HFFc6 (cell line): ENCODE measurements at places on chromosomes 2 and 18. TPM values are rescaled to one million over a fixed set of nuclear protein-coding genes. Genes with fewer than 3 reads are reported as not detected.

Gene ARHGAP15
- total RNA-seq = not detected in 2 replicates

Gene ZFP36L2
- total RNA-seq = 64.9 and 77.2 TPM in 2 replicates

Gene HNRNPA3
- 165 to 201 TPM (median 170 TPM) in 3 replicates for total RNA-seq

DNA sequence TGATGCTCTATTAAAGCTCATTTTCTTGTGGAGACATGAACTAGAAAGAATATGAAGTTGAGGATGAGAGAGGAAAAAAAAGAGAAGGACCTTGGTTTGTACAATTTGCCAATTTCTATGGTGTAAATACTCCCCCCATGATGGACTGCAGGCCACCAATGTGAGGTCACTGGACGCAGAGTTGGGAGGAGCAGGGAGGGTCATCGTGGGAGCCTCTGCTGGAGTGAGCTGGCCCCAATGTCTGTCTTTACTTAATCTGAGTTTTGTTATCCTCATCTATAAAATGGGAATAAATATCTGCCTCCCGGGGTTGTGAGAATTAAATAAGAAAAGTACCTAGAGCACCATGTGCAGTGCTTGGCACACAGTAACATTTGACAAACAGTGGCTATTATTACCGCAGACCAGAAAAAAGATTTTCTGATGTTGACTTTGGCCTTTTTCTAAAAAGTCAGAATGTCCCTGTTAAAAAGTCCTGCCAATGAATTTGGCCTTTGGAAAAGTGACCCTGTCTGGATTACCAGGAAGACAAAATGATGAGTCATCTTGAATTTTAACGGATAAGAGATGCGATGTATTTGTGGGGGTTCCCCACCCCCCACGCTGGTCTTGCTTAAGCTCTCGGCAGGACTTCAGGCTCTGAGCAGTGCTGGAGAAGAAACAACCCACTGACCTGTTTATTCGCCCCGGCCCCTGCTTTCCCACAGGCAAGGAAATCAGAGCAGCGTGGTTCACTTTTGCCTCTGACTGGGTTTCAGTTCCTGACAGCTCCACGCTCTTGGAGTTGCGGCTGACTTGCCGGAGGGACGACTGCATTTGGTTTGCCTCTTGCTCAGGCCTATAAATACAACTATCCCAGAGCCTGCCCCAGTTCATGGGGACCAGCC is 50.3 kb upstream of the FOSL2 start:
- peak; percentile 28 for DNase-seq

GRCh38 chr2:219252084-219252483 is 959 bp upstream of the TUBA4B start:
- no peak for DNase-seq

- no peak for DNase-seq
These were observed 134.0 kb downstream of the PID1 start for GRCh38 chr2:229137066-229137465.

GRCh38 chr2:228782281-228782680 is 488.8 kb downstream of the PID1 start:
- DNase-seq = no peak

- no peak for DNase-seq
These were observed 1363.2 kb upstream of the ACVR2A start for GRCh38 chr2:146481629-146482028.
